ENCODE measurements at places on chromosomes 3 and 15.
A peak's percentile ranks its signal among the peaks of the same experiment; 100 is the strongest.

GRCh38 chr3:74435631-74436030 is 178.8 kb downstream of the CNTN3 start:
- peak; percentile 10 for DNase-seq

DNA sequence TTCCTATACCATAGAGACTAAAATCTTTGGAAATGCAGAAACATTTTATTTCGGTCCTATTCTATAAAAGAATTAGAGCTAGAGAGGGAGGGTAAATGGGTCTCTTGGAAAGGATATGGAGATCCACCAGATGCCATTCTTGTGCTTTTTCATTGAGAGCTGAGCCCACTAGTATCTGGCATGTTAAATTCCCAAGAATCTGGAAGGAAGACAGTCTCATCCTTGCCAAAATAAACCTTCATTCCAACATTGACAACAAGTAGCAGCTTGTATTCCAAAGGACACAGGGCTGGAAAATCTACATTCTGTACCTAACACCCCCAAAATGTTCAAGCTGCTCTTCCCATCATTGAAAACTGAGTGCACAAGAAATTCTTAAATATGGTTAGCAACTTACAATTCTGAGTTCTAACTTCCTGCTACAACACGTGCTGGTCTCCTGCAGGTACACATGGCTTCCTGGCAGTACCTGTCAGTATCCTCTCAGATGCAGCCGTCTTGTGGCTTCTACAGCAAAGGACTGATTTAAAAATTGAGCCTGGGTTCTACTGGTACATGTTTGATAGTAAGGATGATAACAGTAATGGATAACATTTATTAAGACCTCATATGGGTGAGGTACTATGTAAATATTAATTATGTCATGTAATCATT is 348.1 kb downstream of the SV2B start:
- no peak for DNase-seq

DNA sequence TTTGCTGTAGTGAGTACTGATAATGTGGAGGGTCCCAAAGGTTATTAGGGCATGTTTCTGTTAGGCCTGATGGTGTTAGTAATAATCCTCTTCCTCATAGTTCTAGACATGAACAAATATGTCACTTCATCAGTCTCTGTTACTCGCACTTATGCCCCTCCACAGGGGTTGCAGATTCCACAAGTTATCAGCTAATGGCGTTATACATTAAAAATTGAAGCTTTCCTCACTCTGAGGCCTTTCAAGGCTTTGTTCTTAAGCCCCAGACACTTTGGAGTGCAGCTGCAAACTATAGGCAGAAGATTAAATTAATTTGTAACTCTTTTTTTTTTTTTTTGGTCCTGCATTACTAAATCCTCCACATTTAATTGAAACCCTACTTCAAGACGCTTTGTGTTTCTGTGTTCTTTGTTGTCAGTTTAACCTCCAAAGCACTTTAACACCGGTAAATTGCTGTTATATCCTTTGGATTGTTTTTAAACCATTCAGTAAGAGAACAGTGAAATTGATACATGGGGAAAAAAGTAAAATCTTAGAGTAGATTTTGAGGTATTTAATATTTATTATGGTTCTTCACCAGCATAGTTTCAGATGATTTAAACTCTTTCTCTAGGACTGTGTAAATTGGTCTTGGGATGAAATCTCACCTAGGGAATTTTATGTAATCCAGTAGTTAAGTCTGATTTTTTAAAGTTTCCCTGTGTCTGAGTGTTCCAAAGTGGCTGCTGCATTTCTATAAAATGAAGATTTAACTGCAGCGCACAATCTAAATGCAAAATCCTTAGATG is 103.1 kb upstream of the SKOR1 start:
- DNase-seq = no peak

- DNase-seq = no peak
Measured at GRCh38 chr3:58391156-58391865, 42.3 kb downstream of the PDHB start.

- no peak for DNase-seq
Measured at GRCh38 chr3:20658491-20658890, 472.5 kb upstream of the SGO1 start.

- DNase-seq = peak; percentile 87
Measured at GRCh38 chr3:4751502-4752101, 227.6 kb upstream of the BHLHE40 start.

GRCh38 chr15:26673445-26673844 is 99.4 kb downstream of the GABRB3 start:
- no peak for DNase-seq

- no peak for DNase-seq
Measured at GRCh38 chr15:74641151-74641550, 25.5 kb downstream of the CLK3 start.

DNA sequence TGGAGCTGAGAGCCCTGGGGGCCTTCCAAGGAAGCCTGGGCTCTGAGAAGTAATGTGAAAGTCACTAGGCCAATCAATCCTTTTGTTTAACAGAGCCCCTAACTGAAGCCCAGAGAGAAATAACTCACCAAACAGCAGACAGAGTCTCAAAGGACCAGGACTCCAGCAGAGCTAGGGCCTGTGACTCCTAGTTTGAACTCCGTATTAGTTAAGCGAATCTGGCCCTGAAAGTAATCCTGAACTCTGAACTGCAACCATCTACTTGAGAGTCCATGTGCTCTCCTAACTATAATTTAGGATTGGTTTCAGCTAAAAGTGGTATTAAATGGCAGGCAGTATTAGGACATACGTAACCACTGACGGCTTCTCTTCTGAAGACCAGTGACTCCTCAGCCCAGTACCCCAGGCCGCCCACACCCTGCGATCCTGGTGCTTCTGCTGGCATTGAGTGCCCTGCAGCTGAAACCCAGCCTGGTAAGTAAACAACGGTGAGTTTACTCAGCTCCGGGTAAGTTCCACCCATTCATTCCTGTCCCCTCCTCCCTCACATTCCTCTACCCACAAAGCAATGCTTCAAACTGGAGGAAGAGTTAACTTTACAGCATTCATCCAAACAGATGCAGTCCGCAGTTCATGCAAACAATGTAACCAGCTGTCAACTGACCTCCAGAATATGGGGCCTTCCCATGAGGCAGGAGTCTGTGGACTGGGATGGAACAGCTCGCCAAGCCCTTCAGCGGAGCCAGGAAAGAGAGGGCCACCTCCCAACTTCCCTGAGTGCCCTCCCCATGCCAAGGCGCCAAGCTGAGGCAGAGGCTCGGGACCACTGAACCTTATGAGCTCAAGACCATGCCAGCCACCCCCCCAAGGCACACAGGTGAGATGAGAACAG is 7.3 kb downstream of the MYO5C start:
- DNase-seq = peak; percentile 40

Measured in choroid plexus epithelial cell (primary cell).